ENCODE measurements at places on chromosomes 5 and 9.

DNA sequence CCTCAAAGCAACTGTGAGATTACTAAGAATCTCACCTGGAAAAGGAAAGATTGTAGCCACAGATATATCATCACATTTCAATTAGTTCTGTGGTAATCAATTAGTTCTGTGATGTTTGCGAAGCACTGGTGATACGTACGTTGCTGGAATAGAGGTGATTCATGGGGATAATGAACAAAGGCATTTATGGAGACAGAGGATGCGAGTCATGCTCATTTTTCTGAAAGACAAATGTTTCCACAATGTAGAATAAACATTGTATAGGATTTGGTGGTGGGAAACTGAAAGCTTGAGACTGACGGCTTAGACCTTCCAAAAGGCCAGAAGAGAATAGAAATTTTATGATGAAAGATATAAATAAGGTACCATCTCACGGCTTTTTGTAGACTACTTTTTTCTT lies 507.3 kb upstream of the TYRP1 start:
- DNase-seq: no peak

- DNase-seq: no peak
Measured at GRCh38 chr5:107224272-107224671, 446.5 kb downstream of the EFNA5 start.

GRCh38 chr5:16538006-16538405 lies 72.4 kb upstream of the ZNF622 start:
- DNase-seq: no peak

DNA sequence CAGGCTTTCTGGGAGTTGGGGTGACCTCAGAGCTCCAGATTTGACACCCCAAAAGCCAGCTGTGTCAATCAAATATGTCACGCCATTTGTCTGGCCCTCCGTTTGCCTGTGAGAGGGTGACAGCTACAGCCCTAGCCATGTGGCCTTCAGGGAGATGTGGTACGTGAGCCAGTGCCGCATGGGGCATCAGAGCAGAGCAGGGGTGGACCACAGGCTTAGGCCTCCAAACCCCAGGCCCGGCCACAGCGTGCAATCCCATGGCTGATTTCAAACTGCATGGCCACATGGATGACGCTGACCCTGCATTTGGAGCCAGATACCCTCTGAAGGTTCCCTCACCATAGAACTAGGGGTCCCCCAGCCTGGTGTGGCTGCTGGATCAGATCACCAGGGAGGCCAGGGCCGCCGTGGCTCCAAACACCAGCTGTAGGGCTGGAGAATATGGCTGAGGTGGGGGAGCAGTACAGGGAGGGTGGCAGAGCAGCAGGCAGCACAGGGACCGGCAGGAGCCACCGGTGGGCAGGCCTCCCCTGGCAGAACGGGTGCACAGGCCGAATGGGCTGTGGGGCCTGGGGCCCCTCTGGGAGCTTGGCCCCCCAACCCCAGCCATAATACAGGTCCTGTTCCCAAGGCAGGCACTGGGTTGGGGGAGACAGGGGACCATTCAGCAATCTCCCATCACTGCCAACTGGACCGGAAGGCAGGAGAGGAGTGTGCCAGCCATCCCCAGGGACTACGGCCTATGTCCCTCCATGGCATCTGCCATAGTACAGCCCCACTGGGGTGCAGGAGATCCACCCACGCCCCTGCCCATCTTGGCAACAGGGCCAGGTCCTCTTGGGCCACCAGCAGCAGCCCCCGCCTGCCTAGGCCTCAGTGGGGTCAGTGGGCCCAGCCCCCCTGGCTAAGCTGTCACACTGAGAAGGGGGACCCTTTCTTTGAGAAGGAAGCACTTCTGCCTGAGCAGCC lies 1.5 kb downstream of the SAPCD2 start:
- DNase-seq: no peak

DNA sequence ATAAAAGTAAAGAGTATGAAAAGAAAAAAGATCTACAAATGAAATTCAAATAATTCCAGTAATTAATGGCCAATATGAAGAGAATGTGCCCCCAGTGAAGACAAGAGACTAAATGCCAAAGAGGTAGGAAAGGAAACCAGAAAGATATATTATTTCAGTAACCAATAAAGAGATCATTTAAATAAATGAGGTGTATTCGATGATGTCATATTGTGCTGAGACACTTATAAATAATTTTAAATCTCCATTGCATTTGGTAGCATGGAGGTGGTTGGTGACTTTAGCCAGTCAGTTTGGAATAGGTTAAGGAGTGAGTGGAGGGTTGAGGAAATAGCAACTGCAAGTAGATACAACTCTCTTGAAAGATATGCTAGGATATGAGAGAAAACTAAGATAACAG lies 417.7 kb upstream of the PTGER4 start:
- DNase-seq: no peak

DNA sequence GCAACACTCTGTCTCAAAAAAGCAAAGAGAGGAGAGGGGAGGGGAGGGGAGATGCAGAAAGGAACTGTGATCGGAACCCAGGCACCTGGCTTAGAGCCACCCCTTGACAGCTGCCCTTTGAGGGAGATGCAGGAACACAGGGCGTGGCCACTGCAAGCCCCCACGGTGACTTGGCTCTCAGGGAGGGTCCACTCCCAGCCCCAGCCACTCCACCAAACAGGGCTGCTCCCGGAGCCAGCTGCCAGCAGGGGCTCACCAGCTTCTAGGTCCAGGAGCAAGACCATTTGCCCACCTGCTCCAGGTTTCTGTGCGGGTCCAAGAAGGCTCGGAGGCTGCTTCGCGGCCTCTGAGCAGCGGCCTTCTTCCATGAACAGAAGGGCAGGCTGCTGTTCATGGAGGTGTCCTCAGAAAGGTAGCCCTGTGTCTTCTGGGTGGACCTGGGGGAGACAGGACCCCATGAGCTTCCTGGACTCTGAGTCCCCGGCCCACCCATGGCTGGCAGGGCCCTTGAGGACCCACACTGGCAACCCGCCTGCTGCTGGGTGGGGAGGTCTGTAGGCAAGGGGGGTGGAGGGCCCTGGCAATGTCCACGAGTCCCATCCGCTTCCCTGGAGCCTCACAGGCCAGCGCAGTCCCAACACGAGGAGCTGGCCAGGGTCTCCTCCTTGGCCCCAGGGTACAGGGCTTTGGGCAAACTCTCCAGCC lies 7.9 kb downstream of the C9orf50 start:
- no peak for DNase-seq

GRCh38 chr9:119831309-119831708 lies 462.1 kb upstream of the BRINP1 start:
- DNase-seq: no peak

DNA sequence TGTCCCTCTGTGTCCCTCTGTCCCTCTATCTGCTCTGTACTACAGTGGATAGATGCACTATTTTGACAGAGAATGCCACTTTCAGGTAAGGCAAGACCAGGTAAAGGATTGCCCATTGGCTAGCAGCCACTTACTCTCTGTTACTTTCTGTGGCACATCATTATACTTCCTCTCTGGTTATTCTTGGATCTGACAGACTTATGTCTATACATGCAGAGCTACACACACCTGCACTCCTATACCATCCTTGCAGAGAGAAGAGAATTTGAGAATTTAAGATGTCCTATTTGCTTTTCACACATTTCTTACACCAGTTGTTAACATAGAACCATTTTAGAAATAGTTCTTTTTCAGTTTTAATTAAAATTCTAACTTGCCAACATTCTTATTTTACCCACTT lies 163.7 kb upstream of the SLC12A2 start:
- DNase-seq: no peak

- DNase-seq: no peak
Measured at GRCh38 chr9:38144421-38144820, 75.4 kb upstream of the SHB start.

DNA sequence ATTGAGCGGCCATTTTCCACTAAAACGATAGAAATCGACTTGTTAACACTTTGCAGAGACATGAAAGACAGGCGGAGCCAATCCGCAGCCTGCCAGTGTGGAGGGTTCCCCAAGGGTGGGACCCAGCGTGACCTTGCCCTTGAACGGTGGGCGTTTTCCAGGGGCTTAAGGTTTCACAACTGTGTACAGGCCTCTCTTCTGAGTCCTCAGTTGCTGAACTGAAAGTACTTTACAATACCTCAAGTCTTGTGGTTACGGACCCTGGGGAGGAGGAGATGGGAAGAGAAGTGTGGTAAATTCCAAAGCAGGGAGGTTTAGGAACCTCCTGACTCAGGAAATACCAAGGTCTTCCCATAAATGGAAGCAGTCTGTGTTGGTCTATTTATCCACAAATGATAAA lies 68.2 kb upstream of the CKMT2 start:
- no peak for DNase-seq

GRCh38 chr5:62643556-62644451 lies 65.2 kb downstream of the LRRC70 start:
- DNase-seq: no peak

DNA sequence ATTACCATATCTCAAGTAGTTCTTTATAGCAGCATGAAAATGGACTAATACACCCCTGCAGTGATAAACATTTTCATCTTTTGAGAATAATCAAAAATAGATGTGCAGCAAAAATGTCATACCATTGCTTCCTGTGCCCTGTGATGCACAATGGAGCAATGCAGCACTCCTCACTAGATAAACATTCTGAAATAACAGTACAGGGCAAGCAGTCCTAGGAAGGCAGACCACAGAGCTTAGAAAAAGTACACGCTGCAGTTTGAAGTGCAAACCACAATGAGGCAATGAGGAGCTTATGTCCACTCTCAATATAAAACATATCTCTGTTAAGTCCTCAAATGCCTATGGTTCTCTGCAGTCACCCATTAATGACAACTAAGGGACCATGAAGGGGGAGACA lies 367.6 kb downstream of the PDE4D start:
- no peak for DNase-seq

DNA sequence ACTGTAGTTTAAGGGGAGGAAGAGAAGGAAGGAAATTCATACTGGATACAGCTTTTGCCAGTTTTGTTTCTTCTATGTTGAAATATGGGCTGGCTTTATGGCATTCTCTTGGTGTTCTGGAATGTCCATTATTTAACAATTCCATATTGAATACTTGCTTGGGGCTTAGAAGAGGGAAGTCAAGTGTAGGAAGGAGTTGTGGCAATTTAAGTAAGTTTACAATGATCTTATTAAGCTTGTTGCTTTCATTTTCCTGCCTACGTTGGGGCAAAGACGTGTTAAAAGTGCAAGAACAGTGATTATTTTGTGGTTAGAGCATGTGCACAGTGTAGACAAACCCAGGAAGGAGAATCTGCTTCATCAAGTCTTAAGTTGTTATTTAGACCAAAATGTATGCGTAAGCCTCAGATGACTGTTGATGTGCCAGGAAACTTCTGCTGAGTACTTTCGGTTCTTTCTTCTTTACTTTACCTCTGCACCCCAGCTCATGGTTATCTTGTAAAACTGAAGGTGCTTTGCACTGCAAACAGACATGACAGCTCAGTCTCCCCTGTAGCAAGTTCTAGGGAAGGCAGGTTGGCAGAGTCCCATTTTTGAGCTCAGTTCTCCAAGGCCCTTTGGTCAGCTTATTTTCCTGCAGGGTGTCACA lies 75.8 kb downstream of the F2RL2 start:
- no peak for DNase-seq

DNA sequence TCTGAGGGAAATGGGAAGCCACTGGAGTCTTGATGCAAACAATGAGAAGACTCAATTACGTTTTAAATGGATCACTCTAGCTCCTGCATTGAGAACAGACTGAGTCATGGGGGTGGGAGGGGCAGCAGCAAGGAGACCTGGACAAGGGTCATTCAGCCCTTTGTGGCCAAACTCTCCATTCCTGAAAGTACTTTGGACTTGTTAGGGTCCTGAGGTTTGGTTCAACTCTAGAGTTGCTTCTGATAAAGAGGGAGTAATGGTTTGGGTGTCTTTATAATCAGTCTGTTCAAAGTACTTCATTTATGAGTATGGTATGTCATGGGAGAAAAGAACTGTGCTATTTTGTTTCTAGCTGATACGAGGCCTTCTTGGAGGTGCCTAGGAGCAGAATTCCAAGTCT lies 67.7 kb upstream of the SMIM32 start:
- no peak for DNase-seq

DNA sequence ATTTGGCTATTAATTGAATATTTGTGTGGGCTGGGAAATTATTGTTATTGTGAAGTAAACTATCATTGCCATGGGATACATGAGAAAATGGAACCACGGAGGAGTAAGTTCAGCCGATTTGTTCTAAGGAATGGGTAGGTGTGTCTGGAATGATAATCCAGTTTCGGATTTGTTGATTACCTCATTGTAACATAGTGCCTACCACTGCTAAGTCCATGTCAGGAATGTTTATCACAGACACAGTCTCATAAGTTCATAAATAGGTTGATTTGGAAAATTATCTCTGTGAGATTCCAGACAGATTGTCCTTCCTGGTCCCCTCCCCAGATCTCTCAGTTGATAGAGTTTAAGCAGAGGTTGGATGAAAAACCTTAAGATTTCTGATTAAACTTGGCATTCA lies 78.1 kb upstream of the MAST4 start:
- no peak for DNase-seq

DNA sequence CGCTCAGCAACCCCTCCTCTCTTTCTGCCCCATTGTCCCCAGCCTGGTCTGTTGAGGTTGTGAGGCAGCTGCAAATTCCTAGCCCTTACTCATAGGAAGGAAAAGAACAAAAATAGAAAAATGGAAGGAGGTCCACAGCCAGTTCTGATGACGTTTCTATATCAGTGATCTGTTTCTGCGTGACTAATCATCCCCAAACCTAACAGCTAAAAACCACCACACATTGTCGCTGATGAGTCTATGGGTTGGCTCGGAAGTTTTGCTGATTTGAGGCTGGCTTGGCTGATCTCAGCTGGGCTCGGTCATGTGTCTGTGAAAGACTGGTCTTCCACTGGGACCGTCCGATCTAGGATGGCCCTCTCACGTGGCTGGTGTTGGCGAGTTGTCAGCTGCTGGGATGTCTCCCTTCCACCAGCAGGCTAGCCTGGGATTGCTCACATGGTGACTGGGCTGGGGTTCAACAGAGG lies 200.6 kb upstream of the ZNF618 start:
- DNase-seq: no peak

DNA sequence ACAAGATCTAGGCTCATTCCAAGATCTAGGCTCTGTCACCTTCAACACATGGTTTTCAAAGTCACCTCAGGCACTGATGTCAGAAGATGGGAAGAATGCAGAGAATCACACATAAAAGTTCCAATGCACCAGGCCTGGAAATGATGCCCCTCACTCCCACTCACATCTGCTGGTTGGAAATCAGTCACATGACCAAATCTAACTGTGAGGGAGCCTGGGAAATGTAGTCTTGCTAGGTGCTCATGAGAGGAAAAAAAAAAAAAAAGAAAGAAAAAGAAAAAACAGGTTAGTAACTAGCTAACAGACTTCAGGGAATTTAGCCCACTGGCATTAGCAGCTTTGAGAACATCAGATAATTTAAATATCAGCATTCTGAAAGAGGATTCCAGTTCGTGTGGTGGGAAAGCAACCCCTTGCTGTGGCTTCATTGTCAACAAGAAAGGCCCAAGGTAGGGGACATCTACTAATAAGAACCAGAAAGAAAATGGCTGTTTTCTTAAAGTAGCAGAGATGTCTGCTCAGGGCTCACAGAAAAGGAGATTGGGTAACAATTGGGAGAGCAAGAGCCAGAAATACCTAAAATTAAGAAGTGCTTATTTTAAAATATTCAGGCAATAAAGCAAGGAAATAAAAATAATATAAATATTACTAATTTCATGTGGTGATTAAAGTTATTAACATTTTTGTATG lies 614.3 kb downstream of the ACTL7B start:
- DNase-seq: no peak
